ENCODE measurements at places on chromosomes 12 and 14.

DNA sequence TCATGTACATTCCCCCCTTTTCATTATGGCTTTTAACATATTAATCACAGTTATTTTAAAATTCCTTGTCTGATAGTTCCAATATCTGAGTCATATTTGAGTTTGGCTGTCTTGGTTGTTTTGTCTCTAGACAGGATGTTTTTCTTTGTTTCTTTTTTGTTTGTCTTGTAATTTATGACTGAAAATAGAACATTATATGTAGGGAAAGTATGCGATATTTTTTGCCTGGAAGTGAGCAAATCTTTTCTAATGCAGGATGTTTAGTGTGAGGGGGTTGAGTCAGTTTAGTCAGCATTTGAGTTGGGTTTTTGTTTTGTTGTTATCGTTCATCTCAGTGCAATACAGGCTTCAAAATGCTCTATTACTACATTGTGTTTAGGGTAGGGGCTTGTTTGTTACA is 239.7 kb downstream of the SNAPC1 start:
- DNase-seq: no peak

DNA sequence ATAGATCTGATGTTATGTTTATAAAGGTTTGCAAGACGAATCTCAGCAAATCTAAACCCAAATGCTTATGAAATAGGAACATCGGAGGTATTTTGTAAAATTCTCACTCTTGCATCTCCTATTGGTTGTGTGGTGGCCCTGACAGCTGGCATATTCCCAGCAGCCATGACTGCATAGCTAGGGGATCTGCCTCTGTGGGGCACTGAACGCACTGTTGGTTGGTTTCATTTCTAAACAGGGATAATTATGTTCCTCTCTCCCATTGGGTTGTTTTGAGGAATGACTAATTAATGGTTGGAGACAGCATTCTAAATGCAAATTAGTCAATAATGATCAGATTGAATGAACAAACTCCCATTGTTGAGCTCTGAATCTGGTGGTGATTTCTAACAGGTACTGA is 2.7 kb upstream of the BEST3 start:
- DNase-seq: no peak

- peak; percentile 65 for DNase-seq
Observed at GRCh38 chr12:54419088-54419887, at the start of gene ITGA5. TSS of gene ITGA5 (minus strand) at chr12:54419266. CDS start at chr12:54419198, 68 bp downstream.

- peak; percentile 85 for DNase-seq
Observed at GRCh38 chr12:13211859-13212664, 15.5 kb downstream of the EMP1 start.

GRCh38 chr12:57454566-57455373 is at the start of gene INHBE:
TSS of gene INHBE (plus strand) at chr12:57455307. CDS start at chr12:57455537, 230 bp downstream.
- DNase-seq: peak; percentile 88

- DNase-seq: no peak
Observed at GRCh38 chr12:54019924-54020590, 8.2 kb upstream of the HOXC6 start.

- DNase-seq: peak; percentile 34
Observed at GRCh38 chr12:8914716-8915526, 612 bp downstream of the PHC1 start.

DNA sequence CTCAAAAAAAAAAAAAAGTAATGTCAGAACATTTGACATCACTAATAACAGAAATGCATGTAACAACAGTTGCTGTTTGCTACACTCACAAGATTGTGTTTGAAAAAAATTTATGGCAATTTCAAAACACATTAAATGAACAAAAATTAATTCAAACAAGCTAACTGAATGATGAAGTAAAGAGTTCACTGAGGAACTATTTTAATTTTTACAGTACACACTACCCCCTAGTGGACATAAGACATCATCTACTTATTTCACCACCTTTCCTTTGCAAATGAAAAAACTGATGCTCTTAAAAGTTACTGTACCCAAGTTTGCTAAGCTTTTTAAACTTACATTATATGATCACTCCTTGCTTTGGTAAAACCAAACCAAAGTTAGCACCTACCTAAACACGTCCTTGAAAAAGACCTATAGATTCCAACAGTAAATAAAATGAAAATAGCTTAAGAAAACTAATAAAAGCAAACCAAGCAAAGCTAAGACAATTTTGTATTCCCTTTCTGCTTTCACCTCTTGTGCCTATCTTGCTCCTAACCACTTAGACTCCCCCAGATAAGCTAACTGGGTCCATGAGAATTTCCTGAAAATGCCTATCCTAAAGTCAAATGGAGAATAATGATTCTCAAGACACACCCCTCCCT is 22.2 kb downstream of the UBE2N start:
- peak; percentile 86 for DNase-seq

DNA sequence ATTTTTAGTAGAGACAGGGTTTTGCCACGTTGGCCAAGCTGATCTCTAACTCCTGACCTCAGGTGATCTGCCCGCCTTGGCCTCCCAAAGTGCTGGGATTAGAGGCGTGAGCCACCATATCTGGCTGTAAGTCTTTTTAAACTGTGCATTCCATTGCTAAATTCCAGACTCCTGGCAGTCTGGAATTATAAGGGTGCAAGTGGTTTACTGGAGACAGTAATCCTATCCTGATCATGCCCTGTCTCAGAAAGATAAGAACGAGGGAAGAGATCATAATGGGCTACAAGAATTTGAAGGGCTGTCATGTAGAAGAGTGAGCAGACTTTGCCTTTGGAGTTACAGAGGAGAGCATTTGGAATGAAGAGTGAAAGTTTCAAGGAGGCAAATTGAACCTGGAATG is 6.8 kb upstream of the SLC4A8 start:
- DNase-seq: no peak

- DNase-seq: peak; percentile 3
Observed at GRCh38 chr12:47987411-47988072, 16.7 kb downstream of the COL2A1 start.

- no peak for DNase-seq
Observed at GRCh38 chr14:94367347-94368242, 20.8 kb downstream of the SERPINA1 start.

- peak; percentile 30 for DNase-seq
Observed at GRCh38 chr14:63245893-63246292, 41.6 kb downstream of the RHOJ start.

- no peak for DNase-seq
Observed at GRCh38 chr12:3189282-3189681, 112.1 kb downstream of the TSPAN9 start.

DNA sequence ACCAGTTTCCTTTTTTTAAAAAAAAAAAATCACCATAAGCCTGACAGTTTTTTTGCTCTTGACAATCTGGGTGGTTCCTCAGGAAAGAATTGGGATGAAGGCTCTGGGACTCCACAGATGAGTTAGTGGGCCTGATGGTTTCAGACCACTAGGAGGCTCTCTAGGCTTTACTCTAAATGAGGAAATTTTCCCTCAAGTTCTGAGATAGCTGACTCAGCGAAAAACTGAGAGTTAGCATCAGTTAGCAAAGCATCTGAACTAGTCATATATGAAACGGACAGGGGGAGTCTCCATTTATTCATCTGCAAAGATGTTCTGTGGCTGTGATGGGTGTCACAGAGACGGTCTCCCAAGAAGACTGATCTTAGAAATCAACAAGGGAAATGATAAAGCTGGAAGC is 314.3 kb upstream of the OR4E1 start:
- DNase-seq: peak; percentile 2

DNA sequence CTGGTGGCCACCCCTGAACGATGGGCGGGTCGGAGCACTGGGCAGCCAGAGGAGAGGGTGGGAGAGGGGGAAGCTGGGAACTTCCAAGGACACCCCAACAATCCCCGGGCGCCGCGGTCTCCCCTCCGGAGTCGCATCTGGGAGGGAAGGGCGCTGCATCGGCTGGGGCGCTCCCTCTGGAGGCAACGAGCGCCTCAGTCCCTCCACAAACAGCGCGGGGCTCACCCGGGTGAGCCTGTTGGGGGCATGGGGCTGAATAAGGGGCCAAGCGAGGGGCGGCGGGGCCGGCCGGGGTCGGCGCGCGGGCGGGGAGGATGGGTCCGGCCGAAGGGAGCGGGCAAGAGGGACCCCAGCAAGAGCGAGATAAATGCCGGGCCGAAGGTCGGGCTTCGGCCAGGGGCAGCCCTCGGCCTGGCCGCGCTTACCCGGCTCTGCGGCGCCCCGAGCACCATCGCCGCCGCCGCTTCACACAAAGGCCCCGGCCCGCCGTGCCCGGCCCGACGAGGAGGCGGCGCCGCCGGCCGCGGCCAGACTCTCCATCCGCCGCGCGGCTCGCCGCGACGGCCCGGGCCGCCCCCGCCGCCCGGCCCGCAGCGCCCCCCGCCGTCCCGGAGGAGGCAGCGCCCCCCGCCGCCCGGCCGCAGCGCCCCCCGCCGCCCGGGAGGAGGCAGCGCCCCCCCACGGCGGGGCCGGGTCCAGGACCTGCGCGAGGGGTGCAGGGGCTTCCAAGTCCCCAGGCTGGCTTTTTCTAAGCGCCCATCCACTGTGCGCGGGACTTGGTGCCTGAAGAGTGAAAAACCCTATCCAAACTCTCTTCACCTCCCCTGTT is at the start of gene ZBTB39:
Gene ZBTB39, minus strand, starts transcription at position 567 of the 829 bp plus-strand sequence. CDS start 1,629 bp downstream, outside the sequence.
- DNase-seq: peak; percentile 24

- DNase-seq: no peak
Observed at GRCh38 chr12:28776913-28777422, 372.1 kb upstream of the FAR2 start.

- DNase-seq: no peak
Observed at GRCh38 chr12:122978507-122978955, 1.9 kb upstream of the ARL6IP4 start.

- DNase-seq: peak; percentile 73
Observed at GRCh38 chr12:104182621-104183378, 32.8 kb upstream of the TXNRD1 start.

DNA sequence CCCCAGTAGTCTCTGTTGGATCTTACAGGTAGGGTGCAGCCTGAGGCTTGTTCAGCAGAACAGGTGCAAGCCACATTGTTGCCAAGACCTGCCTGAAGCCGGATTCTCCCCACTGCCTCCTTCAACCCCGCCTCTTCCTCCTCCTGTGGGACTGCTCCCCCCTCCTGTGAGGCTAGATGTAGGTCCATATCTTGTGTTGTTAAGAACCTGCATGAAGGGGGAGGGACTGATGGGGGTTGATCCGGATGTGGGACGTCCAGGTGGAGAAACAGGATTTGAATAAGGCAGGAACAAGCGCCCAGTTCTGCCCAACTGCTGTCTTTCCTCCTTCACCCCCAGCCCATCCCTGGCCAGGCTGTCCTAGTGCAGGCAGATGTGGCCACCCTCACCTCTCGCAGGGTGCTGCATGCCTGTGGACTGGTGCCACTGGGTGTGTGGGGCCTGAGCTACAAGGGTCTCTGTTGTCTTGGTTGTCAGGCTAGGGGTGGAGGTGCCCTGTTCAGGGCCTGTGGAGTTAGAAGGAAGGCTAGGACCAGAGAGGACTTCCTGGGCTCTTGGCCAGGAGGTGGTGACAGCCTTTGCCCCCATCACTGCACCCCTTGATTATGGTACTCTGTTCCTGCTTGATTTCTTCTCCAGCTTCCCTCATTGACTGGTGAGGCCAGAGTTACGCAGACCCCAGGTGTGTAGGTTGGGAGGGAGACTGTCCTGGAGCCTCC is 1.4 kb downstream of the NR4A1 start:
- DNase-seq: peak; percentile 65
